PC-3 (cell line): ENCODE measurements at places on chromosomes 12 and 14. TPM values are rescaled to one million over a fixed set of nuclear protein-coding genes. Genes with fewer than 3 reads are reported as not detected.

GPR65 gene
- total RNA-seq = not detected in 2 replicates

DNA sequence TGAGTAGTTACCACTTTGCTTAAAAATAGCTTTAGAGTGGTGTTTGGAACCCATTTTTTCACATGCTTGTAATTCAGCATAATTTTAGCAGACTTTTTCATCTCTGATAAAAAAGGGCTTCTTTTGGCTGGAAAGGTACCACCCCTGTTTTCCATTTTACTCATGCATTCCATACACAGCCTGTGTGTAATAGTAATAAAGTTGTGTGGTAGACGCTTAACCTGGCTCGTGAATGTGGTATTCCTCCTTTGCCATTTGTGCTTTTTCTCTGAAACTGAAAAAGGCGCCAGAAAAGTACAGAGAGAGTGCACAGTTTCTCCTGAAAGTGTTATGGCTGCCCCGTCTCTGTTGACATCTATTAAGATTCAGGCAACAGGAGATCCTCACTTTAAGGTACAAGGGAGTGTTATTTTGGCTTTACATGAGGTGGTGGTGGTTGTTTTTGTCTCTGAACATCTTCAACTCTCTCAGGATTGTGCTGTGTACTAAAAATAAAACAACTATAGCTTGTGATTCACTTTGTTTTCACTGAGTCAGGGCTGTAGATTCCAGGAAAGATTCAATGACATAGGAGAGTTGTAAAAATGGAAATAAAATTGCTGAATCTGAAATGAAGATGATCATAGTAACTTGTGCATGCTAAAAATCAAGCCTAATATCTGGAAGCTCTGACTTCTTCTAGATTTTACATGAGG lies 45.6 kb upstream of the MIS18BP1 start:
- no peak for DNase-seq

DNA sequence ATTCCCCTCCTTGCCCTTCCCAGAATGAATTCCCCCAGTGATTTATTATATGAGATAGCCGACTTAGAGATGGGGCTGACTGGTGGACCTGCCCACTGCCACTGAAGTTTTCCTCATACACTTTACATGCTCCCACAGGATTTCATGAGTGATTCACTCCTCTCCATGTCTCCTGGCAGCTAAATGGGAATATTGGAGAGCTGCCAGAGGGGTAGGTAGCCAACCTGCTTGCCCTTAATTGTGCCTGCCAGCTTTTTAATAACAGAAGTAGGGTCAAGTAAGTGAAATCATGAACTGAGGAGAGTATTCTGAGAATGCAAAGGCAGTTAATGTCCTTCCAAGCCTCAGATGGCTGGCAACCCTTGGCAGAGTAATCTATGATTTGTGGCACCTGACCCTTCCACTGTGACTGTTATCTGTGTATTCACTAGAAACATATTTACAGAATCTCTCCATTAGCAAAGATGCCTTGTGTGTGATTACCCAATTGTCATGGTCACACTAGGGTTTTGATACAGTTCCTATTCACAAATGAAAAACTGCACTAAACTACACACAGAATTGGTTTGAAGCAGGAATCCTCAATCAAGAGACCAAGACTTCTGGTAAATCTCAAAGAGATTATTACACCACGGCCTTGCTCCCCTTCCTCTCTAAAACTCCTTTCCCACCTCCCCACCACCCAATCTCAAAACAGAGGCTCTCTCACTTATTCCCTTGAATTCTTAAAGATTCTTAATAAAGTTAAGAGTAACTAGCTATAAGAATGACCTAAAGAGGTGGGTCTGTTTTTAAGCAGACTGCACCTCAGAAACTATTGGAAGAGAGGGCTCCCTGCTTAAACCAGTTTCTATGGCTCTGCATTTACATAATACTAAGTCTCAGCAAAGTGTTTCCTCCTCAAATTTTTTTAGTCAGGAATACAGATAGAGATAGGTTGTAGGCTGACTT lies 17.2 kb downstream of the NKX2-1 start:
- no peak for DNase-seq

DNA sequence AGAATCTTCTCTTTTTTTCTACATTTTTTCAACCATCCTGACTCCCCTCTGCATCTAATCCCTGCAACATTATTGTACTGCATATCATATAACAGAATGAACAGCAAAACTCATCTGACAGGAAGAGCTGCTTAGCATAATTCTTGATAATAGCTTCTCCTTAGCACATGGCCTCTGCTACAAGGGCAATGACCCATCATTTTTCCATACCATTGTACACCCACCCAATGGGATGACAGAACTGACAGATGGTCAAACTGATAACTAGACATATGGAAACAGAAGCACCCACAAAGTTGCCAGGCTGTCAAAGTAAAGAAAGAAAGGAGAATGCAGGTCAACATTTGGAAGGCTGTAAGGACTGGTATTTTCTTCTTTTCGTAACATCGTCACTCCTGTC lies 390.4 kb upstream of the USP15 start:
- DNase-seq = no peak

HELB gene
- 2.1 and 2.7 TPM in 2 replicates for total RNA-seq

DNAJC22 gene
- 12.9 and 16.8 TPM in 2 replicates for total RNA-seq
